ENCODE measurements at places on chromosomes 11 and 22.
A peak's percentile ranks its signal among the peaks of the same experiment; 100 is the strongest.

- peak; percentile 12 for DNase-seq
Measured at GRCh38 chr22:40396882-40397281, 26.5 kb downstream of the SGSM3 start.

DNA sequence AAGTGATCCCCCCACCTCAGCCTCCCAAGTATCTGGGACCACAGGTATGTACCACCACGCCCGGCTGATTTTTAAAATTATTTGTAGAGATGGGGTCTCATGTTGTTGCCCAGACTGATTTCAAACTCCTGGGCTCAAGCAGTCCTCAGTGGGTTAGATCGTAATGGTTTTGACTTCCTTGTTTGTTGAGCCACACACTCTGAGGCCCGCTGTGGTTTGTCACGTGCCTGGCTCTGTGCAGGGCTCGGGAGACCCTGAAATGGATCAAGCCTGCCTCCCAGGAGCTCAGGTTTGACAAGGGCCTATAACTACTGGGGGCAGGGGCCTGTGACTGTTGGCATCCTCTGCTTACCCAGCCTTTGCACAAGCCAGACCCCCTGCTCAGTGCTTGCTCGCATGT is 68.1 kb downstream of the MPPED1 start:
- DNase-seq, result no peak

- no peak for DNase-seq
Measured at GRCh38 chr11:11427542-11427941, 74.5 kb upstream of the CSNK2A3 start.

GRCh38 chr11:61280883-61281580 is 14.1 kb downstream of the VWCE start:
- no peak for DNase-seq
